Neural progenitor cell (in vitro differentiated cells): ENCODE measurements at places on chromosomes 11 and 22.

- peak; percentile 65 for DNase-seq
Observed at GRCh38 chr11:91248199-91248807, 976.3 kb upstream of the FAT3 start.

DNA sequence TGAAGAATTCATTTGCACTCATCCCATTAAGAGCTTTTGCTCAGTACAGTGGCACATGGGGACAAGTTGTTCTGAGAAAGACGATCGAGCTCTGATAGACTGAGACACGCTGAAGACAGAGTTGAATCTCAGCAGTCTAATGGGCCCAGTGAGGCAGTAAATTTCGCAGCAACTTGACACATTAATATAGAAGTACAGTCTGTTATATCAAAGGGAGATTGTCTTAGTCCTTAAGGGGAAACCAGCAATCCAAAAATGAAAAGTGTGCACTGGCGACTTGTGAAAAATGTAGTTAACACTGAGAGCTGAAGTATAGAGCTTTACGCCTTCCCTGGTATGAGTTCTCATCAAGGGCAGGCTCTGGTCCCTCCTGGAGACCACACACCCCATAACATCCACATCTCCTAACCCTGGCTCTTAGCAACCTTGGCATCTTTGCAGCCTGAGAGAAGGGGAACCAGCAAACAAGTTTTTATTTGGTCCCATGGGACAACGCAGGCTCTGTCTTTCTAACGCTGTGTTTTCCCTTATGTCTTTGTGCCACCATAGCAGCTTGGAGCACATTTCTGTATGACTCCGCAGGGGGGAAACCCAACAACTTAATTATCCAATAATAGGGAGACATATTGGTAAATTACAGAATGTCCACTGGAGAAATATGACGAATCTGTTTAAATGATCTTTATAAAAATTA, 952.5 kb downstream of the OPCML start:
- no peak for DNase-seq

DNA sequence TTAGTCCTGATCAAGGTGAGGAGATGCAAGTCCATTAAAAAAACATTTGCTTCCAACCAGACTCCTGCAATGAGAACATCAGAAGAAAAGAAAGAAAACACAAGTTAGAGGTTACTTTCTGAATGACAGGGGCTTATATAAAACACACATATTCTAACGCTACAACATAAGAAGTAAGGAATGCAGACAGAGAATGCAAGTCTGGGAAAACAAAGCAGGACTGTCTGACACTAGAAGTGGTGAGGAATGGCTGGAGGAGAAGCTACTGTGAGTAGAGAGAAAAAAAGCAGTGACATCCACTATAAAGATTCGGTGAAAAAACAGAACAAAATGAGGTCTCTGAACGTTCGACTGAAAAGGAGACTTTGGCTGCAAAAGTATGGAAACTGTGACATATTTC, 12.3 kb downstream of the TMEM216 start:
- no peak for DNase-seq

DNA sequence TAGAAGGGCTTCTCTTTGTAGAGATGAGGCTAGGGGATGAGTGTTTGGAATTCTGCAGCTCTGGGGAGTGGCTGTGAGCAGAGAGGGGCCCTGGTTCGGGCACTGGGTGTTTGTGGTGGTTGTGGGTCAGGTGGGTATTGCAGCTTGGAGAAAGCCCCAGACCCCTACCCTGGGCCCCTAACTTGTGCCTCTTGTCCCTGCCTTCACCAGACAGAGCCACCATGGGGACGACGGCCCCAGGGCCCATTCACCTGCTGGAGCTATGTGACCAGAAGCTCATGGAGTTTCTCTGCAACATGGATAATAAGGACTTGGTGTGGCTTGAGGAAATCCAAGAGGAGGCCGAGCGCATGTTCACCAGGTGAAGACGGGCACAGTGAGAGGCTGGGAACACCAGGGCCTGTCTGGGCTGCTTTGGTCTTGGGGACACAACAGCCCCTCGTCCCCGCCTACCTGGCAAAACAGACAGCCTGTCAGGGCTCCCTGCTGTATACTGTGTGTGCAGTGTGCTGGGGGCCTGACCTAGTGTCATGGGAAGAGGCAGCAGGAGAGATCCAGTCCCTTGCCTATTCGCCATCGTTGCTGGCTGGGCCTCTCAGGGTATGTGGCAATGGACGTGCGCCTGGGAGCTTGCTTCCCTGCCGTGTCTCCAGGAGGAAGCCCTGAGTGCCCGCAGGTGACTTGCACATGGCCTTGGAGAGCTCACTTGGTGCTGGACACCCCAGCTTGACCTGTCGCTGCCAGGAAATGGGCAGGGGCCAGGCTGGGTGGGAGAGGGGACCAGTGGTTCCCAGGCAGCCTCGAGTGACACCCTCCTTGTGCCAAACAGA, 4.3 kb downstream of the INCENP start:
- no peak for DNase-seq
